A549 treated with CpdA at 1 μM for 4 hours (cell line): ENCODE measurements at places on chromosomes 2 and 18. TPM values are rescaled to one million over a fixed set of nuclear protein-coding genes. Genes with fewer than 3 reads are reported as not detected.

Gene KRTCAP3
- 0.37 to 1.5 TPM (median 0.70 TPM) in 5 replicates for total RNA-seq

Gene MROH2A
- 0.10 to 0.19 TPM (median 0.13 TPM) in 3 of 5 replicates, not detected in the others for total RNA-seq

Gene UGT1A7
- 3.9 to 6.1 TPM (median 4.4 TPM) in 5 replicates for total RNA-seq

Gene GAL3ST2
- 0.24 to 0.44 TPM (median 0.34 TPM) in 4 of 5 replicates, not detected in the other for total RNA-seq

Gene DNMT3A
- total RNA-seq: 6.1 to 8.4 TPM (median 8.3 TPM) in 5 replicates

Gene EVX2
- total RNA-seq: not detected in 5 replicates

Gene RAB31
- total RNA-seq: 24.5 to 39.1 TPM (median 32.3 TPM) in 5 replicates

Gene DCC
- not detected in 5 replicates for total RNA-seq

Gene FER1L5
- total RNA-seq: not detected in 5 replicates

Gene STRADB
- total RNA-seq: 17.5 to 25.7 TPM (median 22.6 TPM) in 5 replicates

Gene MAP2
- 0.26 to 0.64 TPM (median 0.44 TPM) in 5 replicates for total RNA-seq

Gene ANKZF1
- total RNA-seq: 16.9 to 25.9 TPM (median 21.0 TPM) in 5 replicates

Gene HPCAL1
- 84.9 to 128 TPM (median 122 TPM) in 5 replicates for total RNA-seq

Gene MEIS1
- total RNA-seq: 1.5 to 3.9 TPM (median 2.1 TPM) in 5 replicates

Gene CCDC148
- 0.14 to 0.78 TPM (median 0.39 TPM) in 5 replicates for total RNA-seq

Gene GPR45
- total RNA-seq: not detected in 5 replicates

Gene GALNT3
- not detected in 5 replicates for total RNA-seq

Gene GATA6
- 1.9 to 2.8 TPM (median 2.7 TPM) in 5 replicates for total RNA-seq

Gene ASIC4
- 0.06 to 0.09 TPM (median 0.08 TPM) in 3 of 5 replicates, not detected in the others for total RNA-seq

Gene NFATC1
- 4.8 to 6.5 TPM (median 6.1 TPM) in 5 replicates for total RNA-seq

Gene NEURL3
- total RNA-seq: 1.3 to 2.9 TPM (median 1.7 TPM) in 5 replicates

Gene OTX1
- 2.7 to 4.9 TPM (median 3.5 TPM) in 5 replicates for total RNA-seq

Gene MAPK4
- 0.03 to 0.16 TPM (median 0.08 TPM) in 5 replicates for total RNA-seq

Gene ALK
- total RNA-seq: 0.06 TPM in 1 of 5 replicates, not detected in the others
